ENCODE measurements at places on chromosomes 2 and 18. TPM values are rescaled to one million over a fixed set of nuclear protein-coding genes. Genes with fewer than 3 reads are reported as not detected.

SP5 gene
- total RNA-seq, result not detected

SULT1C4 gene
- 17.0 TPM for total RNA-seq

CASP8 gene
- total RNA-seq, result 4.2 TPM

ORC4 gene
- total RNA-seq, result 36.7 TPM

SIX3 gene
- total RNA-seq, result not detected

DSC1 gene
- 42.9 TPM for total RNA-seq

CKAP2L gene
- not detected for total RNA-seq

SPAST gene
- total RNA-seq, result 8.1 TPM

FAM110C gene
- total RNA-seq, result 6.9 TPM

NYAP2 gene
- not detected for total RNA-seq

C18orf32 gene
- 75.6 TPM for total RNA-seq

MMADHC gene
- 93.6 TPM for total RNA-seq

PLGLB2 gene
- total RNA-seq, result 0.45 TPM

C2orf78 gene
- not detected for total RNA-seq

ACKR3 gene
- total RNA-seq, result 31.1 TPM

TTN gene
- total RNA-seq, result 2,179 TPM

STARD6 gene
- total RNA-seq, result not detected

TMEM37 gene
- 6.9 TPM for total RNA-seq

CD28 gene
- total RNA-seq, result 0.64 TPM

CAPN13 gene
- total RNA-seq, result not detected

L3MBTL4 gene
- total RNA-seq, result 36.9 TPM

CD302 gene
- total RNA-seq, result 33.7 TPM

RNASEH1 gene
- 19.6 TPM for total RNA-seq

ALK gene
- total RNA-seq, result 0.14 TPM

FEV gene
- not detected for total RNA-seq

SALL3 gene
- 1.1 TPM for total RNA-seq

DNAH6 gene
- 0.47 TPM for total RNA-seq

MRPS5 gene
- total RNA-seq, result 58.6 TPM

DNAJC5G gene
- 2.1 TPM for total RNA-seq

SERPINB12 gene
- total RNA-seq, result not detected

ABCG5 gene
- not detected for total RNA-seq

RPL31 gene
- 937 TPM for total RNA-seq

SERPINB3 gene
- total RNA-seq, result not detected

CTIF gene
- total RNA-seq, result 41.0 TPM

PIGN gene
- 15.2 TPM for total RNA-seq

SCN3A gene
- 0.71 TPM for total RNA-seq

TCF4 gene
- 73.6 TPM for total RNA-seq

ERBB4 gene
- total RNA-seq, result 38.8 TPM

DPP4 gene
- total RNA-seq, result 0.61 TPM

UNC50 gene
- total RNA-seq, result 29.4 TPM

ZNF532 gene
- 72.4 TPM for total RNA-seq

ADNP2 gene
- total RNA-seq, result 13.6 TPM

SLC66A2 gene
- 40.0 TPM for total RNA-seq

RNF125 gene
- total RNA-seq, result 1.7 TPM

PRKAG3 gene
- 0.15 TPM for total RNA-seq

CABLES1 gene
- 3.5 TPM for total RNA-seq
